ENCODE measurements at places on chromosomes 16 and 17.
A peak's percentile ranks its signal among the peaks of the same experiment; 100 is the strongest.

GRCh38 chr17:80790021-80790765 lies 201.4 kb upstream of the CHMP6 start:
- peak; percentile 54 for DNase-seq

DNA sequence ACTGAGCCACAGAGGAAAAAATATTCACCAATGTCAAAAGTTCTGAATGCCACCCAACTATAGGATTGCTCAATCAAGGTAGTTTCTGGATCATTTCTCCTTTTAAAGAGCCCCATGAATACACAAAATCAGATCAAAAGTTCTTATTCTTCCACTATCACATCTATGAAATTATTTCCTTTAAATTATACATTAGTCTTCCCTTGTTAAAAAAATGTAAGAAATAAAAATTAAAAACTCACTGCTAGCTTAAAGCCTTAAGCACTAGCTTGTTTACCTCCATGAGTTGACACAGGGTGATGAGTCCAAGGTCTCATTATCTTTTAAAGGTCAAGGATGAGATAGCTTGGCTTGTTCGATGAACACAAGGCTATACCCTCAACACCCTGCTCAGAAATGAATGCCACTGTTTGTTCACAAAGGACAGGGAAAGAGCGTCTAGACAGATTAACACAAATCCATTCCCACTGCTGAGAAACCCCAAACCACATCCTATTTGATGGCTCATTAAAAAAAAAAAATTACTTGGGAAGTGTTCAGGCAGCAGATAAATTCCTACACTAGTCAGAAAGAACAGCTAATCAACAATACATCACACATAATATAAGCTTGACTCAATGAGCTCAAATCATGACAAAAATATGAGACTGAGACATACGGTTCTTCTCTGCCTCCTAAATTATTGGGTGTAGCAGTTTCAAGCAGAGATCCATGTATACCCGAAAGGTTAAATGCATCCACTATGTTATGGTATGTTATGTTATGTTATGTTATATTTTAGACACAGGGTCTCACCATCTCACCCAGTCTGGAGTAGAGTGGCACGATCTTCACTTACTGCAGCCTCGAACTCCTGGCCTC lies 118.9 kb downstream of the PARN start:
- peak; percentile 83 for DNase-seq

GRCh38 chr16:89843409-89844350 lies 15.4 kb downstream of the SPIRE2 start:
- DNase-seq: no peak

- DNase-seq: peak; percentile 34
Observed at GRCh38 chr16:30951750-30952149, 2.9 kb downstream of the ORAI3 start.

GRCh38 chr16:79762217-79762616 lies 161.7 kb upstream of the MAF start:
- no peak for DNase-seq

- DNase-seq: peak; percentile 59
Observed at GRCh38 chr17:35588196-35588920, 1.2 kb downstream of the AP2B1 start.

DNA sequence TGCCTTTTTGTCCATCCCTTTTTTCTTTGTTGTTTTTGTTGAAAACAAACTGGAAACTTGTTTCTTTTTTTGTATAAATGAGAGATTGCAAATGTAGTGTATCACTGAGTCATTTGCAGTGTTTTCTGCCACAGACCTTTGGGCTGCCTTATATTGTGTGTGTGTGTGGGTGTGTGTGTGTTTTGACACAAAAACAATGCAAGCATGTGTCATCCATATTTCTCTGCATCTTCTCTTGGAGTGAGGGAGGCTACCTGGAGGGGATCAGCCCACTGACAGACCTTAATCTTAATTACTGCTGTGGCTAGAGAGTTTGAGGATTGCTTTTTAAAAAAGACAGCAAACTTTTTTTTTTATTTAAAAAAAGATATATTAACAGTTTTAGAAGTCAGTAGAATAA lies 4.9 kb downstream of the SOX9 start:
- DNase-seq: no peak

GRCh38 chr16:212999-213398 lies 16.2 kb downstream of the LUC7L start:
- peak; percentile 26 for DNase-seq

DNA sequence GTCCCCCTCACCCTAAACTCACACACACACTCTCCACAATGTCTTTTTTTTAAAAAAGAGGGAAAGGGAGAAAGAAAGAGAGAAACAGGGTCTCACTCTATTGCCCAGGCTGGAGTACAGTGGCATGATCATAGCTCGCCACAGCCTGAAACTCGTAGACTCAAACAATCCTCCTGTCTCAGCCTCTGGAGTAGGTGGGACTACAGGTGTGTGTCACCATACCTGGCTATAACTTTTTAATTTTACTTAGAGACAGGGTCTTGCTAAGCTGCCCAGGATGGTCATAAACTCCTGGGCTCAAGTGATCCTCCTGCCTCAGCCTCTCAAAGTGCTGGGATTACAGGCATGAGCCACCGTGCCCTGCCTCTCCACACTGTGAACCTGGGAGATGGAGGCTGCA lies 24.9 kb downstream of the LITAF start:
- DNase-seq: no peak

DNA sequence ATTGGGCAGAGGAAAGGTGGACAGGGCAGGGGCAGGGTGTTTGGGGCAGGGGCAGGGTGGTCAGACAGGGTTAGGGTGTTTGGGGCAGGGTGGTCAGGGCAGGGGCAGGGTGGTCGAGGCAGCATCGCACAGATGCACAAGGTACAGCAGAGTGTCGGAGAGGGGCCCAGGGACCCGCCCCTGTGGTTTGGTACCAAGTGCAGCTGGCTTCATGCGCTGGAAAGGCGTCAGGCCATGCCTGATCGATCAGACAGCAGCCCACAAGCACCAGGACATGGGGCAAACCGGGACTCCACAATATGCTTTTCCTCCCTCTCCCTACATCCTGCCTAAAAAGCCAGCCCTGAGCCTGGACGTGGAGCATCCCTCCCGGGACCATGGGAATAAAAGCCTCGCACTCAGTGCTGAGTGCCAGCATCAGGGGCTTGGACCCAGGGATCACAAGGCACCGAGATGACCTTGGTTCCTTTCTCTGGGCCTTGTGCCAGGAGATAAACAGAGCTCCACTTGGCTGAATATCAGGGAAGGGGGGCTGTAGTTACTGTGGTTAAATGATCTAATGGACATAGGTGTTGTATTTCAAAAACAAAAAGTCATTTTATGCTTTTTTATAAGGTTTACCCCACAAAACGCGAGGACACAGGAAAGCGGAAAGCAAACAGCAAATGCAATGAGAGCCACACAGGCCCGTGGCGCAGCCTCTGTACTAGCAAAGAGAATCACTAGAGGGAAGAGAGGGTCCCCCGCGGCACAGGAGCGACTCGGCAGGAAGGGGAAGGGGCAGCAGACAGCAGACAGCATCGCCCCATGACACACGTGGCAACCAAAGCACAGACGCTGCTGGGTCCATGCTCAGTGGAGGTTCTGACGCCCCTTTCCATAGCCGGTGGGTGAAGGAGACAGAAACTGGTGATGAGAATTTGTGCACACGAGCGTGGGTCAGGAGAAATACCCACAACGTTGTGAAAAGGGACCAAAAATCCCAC lies 5.3 kb upstream of the HEXD start:
- DNase-seq: no peak

- peak; percentile 88 for DNase-seq
Observed at GRCh38 chr16:30091474-30092372, at the start of gene TBX6. Gene TBX6, minus strand, starts transcription at chr16:30091924. Its CDS starts 731 bp downstream, at chr16:30091193.

DNA sequence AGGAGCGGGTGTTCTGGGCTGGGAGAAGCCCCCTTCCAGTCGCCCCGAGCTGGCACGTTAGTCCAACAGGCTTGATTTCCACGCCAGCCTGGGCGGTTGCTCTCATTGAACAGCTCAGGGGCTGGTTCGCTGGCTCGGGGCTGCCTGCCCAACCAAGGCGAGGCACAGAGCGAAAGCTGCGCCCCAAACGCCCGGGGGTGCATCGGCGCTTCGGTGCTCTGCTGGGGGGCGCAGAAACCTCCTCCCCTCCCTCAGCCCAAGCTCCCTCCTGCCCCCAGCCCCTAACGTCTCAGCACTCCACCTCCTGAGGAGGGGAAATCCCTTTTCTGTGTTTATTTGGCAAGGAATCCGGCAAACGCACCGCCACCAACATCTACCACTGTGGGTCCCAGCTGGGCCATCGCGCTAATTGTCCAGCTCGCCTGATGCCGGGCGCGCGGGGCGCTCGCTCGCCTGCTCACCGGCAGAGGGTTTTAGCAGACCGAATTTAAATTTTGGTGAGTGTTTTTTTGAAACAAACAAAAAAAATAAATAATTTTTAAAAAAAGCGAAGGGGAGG lies 29.5 kb upstream of the RBFOX1 start:
- DNase-seq: no peak

DNA sequence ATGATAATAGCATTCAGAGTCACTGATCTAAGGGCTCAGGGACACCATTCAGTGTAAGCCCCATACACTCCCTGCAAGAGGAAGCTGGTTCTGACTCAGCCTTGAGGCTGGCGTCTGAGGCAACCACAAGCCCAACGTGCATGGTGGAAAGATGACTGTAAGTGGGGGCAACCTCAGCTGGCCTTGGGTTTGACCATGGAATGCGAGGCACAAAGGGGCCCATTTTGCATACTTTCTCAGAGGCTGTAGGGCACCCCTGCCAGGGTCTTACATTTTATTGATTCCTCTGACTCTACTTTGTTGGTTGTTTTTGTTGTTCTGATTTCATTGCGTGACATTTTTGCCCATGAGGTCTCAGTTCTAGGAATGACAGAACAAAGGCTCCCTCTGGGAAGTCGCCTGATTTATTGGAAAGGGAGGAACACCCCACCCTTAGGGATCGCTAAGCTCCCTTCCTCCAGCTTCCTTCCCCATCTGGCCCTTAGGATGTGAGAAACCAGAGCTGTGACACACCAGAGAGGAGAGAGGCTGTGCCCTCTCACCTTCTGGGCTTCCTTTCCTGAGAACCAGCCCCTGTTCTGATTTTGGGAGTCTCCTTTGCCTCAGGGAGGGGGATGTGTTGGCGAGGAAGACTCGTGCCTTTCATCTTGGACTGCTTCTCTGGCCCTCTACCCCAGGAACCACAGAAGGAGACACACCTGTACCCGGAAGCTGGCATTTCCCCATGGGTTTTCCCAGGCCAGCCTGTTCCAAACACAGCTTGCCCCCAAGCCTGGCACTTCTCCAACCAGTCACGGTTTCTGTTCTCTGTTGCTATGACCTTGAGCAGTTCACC lies 5.6 kb upstream of the CIITA start:
- peak; percentile 22 for DNase-seq

- DNase-seq: no peak
Observed at GRCh38 chr17:56244268-56244890, 91.1 kb downstream of the ANKFN1 start.

DNA sequence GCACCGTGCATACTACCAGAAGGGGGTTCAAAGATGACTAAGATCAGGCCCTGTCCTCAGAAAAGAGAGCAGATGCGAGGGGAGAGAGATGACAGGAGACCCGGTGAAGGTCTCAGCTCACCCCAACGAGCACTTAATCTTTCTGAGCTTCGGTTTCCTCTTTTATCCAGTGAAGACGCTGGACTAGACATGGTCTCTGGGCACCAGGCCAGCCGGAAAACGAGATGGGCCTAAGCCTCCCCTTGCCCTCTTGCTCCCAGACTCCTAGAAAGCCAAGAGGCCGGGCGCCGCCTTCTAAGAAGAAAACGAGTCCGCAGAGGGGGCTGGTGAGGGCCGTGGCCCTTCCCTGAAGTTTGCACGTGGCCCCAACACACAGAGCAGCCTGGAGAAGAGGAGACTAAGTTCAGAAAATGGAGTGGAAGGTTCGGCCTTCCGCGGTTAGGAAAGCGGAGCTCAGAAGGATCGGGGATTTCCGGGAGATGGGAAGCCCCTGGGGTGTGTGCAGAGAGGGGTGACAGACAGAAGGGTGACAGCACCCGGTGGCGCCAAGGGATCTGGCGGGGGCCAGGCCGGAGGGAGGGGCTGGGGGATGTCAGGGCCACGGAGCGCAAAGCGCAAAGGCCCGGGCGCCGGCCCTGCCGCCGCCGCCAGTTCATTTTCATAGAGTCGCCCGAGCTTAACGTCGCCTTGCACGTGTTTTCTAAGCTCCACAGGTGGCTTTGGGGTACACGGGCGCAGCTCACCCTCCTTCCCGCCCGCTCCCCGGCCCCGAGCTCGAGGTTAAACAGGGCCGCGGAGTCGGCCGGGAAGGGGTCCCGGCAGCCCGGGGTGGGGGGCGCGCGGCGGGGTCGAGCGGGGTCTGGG lies 42.1 kb upstream of the BHLHA9 start:
- DNase-seq: no peak

GRCh38 chr16:88383401-88384221 lies 852 bp downstream of the ZNF469 start:
- peak; percentile 69 for DNase-seq

Measured in fibroblast of villous mesenchyme (primary cell).